ENCODE measurements at places on chromosomes 5 and 9. TPM values are rescaled to one million over a fixed set of nuclear protein-coding genes. Genes with fewer than 3 reads are reported as not detected.
A peak's percentile ranks its signal among the peaks of the same experiment; 100 is the strongest.

PRRX2 gene
- 145 TPM for total RNA-seq

GRCh38 chr5:73446631-73447529 is 1.7 kb downstream of the FOXD1 start:
- no peaks in the 10 kb centered on the region for H3K27me3 ChIP-seq
- H3K4me1 ChIP-seq: peaks cover 20% of the 10 kb centered on the region
- peak; percentile 65 for DNase-seq
- H3K36me3 ChIP-seq: peaks cover 29% of the 10 kb centered on the region
- H3K27ac ChIP-seq: peak overlapping the region; percentile 90

DNA sequence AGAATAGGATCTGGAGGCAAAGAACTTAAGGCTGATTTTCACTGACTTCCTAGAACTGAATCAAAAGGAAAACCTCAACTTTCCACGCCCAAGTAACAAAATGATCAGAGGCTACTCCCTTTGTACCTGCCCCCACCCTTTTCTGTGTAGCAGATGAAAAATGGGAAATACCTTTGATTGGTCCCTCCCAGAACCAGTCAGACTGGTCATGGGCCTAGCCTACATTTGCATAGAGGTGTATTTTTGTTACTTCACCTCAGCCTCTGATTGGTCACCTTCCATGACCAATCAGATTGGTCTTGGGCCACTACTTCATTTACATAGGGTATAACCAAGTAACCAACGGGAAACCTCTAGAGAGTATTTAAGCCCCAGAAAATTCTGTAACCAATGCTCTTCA is 1553.5 kb upstream of the C9orf72 start:
- DNase-seq: no peak
- no peaks in the 10 kb centered on the region for H3K27me3 ChIP-seq
- no peak overlapping the region for H3K4me3 ChIP-seq
- H3K27ac ChIP-seq: no peak overlapping the region
- H3K36me3 ChIP-seq: no peaks in the 10 kb centered on the region
- H3K4me1 ChIP-seq: no peaks in the 10 kb centered on the region

GRCh38 chr5:153860195-153860886 is 178.4 kb downstream of the FAM114A2 start:
- no peaks in the 10 kb centered on the region for H3K4me1 ChIP-seq
- H3K27me3 ChIP-seq: no peaks in the 10 kb centered on the region
- H3K4me3 ChIP-seq: no peak overlapping the region
- H3K27ac ChIP-seq: no peak overlapping the region
- DNase-seq: no peak

GRCh38 chr5:139745132-139745799 is 50.3 kb upstream of the PSD2 start:
- DNase-seq: peak; percentile 96
- peak overlapping the region; percentile 68 for H3K4me3 ChIP-seq
- H3K4me1 ChIP-seq: peaks cover 26% of the 10 kb centered on the region
- no peaks in the 10 kb centered on the region for H3K36me3 ChIP-seq
- peak overlapping the region; percentile 85 for H3K27ac ChIP-seq

- no peaks in the 10 kb centered on the region for H3K36me3 ChIP-seq
- no peak overlapping the region for H3K4me3 ChIP-seq
- DNase-seq: no peak
- H3K27ac ChIP-seq: no peak overlapping the region
- H3K27me3 ChIP-seq: no peaks in the 10 kb centered on the region
- no peaks in the 10 kb centered on the region for H3K4me1 ChIP-seq
These were observed 31.8 kb upstream of the FABP6 start for GRCh38 chr5:160197341-160198144.

SLC6A19 gene
- not detected for total RNA-seq

UGT3A2 gene
- total RNA-seq: not detected

- DNase-seq: no peak
- peaks cover 21% of the 10 kb centered on the region for H3K4me1 ChIP-seq
- H3K4me3 ChIP-seq: no peak overlapping the region
- 0 out of 2 replicates have a peak, but pooled peaks cover 16% of the 10 kb centered on the region for H3K36me3 ChIP-seq
- H3K27me3 ChIP-seq: no peaks in the 10 kb centered on the region
- no peak overlapping the region for H3K27ac ChIP-seq
These were observed 136.2 kb downstream of the MPDZ start for GRCh38 chr9:13143281-13143680.

C9orf43 gene
- total RNA-seq: 0.76 TPM

GRCh38 chr5:2755076-2755680 is 3.7 kb upstream of the IRX2 start:
- peaks cover 38% of the 10 kb centered on the region for H3K4me1 ChIP-seq
- DNase-seq: peak; percentile 76
- peak overlapping the region; percentile 81 for H3K4me3 ChIP-seq
- H3K27me3 ChIP-seq: no peaks in the 10 kb centered on the region

GPR21 gene
- 0.65 TPM for total RNA-seq

AGXT2 gene
- total RNA-seq: not detected

GRCh38 chr9:114130141-114130540 is 25.2 kb upstream of the COL27A1 start:
- no peak overlapping the region for H3K27ac ChIP-seq
- peaks cover 19% of the 10 kb centered on the region for H3K27me3 ChIP-seq
- H3K4me3 ChIP-seq: no peak overlapping the region
- no peak for DNase-seq

DNA sequence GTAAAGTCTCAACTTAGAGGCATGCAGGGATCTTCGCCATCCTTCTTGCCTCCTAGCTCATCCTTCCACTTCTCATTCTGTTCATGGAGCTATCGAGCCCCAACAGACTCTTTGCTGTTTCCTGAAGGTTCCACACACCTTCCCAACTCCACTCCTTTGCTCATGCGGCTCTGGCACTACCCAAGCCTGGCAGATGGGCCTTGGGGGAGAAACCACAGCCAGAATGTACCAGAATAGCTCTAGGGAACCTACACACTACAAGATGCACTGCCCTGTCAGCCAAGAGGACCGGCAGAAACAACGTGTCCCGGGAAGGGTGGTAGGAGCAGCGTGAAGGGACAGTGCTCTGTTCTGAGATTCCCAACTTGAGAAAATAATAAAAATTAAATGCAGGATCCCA is 178.9 kb downstream of the GABBR2 start:
- H3K4me3 ChIP-seq: no peak overlapping the region
- DNase-seq: no peak
- no peaks in the 10 kb centered on the region for H3K27me3 ChIP-seq
- no peak overlapping the region for H3K27ac ChIP-seq

DNA sequence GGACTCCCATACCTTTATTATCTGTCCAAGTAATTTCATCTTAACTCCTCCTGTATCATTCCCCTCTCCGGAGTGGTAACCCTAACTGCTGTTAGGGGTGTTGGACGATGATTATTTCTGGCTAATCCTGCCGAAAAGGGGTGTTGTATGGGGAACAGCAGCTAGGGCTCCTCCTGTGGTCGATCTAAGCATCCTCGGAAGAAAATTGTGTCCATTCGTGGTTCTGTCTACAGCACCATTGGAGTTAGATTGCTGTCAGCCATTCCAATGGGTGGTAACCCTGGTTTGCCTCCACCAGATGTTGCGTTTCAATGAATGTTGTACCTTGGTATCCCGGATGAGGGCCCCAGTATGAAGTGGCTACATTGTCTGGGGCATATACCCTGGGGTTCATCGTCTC is 35.6 kb upstream of the LMNB1 start:
- H3K36me3 ChIP-seq: no peaks in the 10 kb centered on the region
- no peak overlapping the region for H3K4me3 ChIP-seq
- DNase-seq: no peak

GRCh38 chr9:123096987-123097386 is 63.5 kb downstream of the GPR21 start:
- H3K4me1 ChIP-seq: no peaks in the 10 kb centered on the region
- H3K36me3 ChIP-seq: peaks cover 37% of the 10 kb centered on the region
- H3K4me3 ChIP-seq: no peak overlapping the region
- no peaks in the 10 kb centered on the region for H3K27me3 ChIP-seq
- H3K27ac ChIP-seq: no peak overlapping the region
- DNase-seq: no peak

GRCh38 chr9:127498298-127498697 is 47.0 kb downstream of the LRSAM1 start:
- peaks cover 9% of the 10 kb centered on the region for H3K4me1 ChIP-seq
- no peak overlapping the region for H3K27ac ChIP-seq
